Lung (tissue), 17 donors: ENCODE measurements at places on chromosomes 7 and 10.

DNA sequence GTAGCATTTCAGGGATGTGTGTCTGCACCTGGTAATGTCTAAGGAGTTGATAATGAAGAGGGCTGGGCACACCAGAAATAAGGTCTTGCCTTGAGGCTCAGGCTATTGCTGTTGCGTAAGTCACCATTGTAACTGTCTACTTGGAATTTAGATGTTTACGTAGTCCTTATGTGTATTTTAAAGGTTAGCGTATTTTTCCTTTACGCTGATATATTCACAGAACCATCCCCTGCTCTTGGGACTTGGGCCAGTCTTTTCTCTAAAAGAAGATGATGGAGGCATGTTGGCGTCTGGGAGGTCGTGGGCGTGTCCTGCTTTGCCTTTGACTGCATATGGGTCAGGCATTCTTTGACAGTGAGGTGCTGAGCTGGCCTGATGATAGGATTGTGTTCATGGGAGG lies 14.7 kb downstream of the WDR37 start:
- DNase-seq = no peak

GRCh38 chr7:117493460-117493859 lies 13.6 kb downstream of the CFTR start:
- no peak for DNase-seq

DNA sequence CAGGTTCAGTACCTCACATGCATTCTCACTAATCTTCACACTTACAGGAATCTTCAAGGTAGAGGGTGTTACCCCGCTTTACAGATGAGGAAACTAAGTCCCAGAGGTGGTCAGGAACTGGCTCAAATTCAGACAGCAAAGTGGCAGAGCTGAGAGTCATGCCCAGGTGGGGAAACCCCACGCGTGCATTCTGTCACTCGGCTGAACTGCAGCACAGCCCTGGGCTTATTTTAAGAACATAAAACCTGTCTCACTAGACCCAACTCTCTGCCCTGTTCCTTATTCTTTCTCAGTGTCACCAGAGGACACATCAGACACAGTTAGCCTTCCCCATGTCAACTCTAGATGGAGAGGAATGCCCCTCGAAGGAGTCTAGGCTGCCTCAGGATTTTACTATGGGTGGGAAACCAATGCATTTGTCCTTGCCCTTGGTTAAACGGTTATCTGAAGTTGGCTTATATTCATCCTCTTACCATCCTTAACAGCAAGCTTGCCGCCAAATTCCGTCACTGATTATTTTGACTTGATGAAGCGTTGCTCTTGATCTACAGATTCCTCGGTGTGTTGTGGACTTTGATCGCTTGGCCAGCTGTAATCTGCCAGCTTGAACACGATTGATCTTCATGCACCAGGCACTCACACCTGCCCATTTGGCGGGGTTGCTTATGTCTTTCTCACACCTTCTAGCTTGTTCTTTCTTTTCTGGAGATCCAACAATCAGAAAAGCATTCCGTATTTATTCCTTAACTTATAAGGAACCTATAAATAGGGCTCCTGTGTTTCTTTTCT lies 627.9 kb downstream of the SDK1 start:
- peak; percentile 37 for DNase-seq

- DNase-seq = no peak
These were observed 9.5 kb downstream of the SLC18A2 start for GRCh38 chr10:117250411-117250810.

DNA sequence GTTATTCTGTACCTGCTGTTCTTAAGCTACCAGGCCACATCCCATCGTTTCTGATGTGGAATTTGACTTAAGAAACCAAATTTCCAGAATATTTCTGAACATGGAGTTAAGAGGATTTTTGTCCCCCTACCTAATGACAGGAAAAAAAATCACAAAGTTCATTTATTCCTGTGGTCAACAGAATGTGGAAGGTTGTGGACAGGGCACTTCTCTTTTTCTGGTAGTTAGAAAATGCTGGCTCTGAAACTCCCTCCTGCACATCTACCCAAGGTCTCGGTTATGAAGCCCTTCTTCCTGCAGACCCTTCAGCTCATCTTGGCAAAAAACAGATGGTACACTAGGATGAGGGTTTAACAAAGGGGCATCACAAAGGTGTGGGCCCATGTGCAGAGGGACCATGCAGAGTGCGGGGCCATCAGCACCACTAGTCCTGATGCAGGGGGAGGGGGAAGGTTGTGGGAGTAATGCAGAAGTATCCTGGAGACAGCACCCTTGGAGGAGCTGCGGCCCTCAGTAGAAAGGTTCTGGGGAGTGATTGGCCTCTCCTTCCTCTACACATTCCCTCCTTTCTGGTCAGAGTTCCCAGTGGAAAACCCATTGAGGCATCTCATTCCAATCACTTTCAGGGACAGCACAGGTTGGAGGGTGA lies 9.8 kb downstream of the ALOX5 start:
- no peak for DNase-seq

DNA sequence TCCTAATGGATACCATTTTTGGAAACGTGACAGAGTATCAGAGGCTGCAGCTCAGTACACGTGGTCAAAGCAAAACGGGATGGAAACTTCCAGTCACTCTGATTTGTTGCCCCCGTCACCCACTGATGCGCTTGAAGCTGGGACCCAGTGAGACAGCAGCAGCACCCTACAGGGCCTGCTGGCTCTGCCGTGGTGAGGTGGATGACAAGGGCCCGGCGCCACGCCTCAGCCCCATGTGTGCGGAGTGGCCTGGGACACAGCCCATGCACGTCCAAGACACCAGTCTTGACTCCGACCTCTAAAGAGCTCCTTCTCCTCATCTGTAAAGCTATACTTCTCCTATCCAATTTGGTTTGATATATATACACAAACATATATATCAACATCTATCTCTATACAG lies 39.0 kb downstream of the CLEC2L start:
- DNase-seq = no peak

DNA sequence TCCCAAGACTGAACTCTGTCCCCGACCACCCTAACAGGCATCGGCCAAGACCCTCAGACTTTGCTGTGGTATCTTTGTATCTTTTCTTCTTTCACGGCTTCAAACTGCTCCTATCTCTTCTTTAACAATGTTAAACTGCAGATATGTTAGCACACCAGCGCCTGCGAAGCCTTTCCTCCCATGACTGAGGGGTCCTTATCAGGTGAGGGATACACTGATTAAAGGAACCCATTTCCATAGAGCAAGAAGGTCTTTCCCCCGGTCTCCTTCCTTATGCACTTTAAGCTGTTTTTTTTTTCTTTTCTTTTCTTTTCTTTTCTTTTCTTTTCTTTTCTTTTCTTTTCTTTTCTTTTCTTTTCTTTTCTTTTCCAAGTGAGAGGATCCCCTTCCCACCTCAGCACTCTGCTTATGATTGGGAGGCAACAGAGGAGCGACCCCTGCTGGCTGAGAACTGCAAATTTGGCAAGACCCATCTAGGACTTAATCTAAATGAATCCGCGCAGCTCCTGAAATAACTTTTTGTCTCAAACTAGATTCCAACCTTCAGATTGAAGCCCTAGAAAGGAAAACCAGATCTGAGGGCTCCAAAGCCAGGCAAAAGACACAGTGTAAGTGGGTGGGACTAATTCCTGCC lies 109.9 kb downstream of the ITGB8 start:
- DNase-seq = no peak

- no peak for DNase-seq
These were observed 77.9 kb upstream of the PLXNA4 start for GRCh38 chr7:132654150-132654549.

GRCh38 chr10:49803988-49804387 lies 41.9 kb upstream of the OGDHL start:
- DNase-seq = no peak

GRCh38 chr7:45244981-45245380 lies 87.4 kb downstream of the RAMP3 start:
- DNase-seq = no peak

DNA sequence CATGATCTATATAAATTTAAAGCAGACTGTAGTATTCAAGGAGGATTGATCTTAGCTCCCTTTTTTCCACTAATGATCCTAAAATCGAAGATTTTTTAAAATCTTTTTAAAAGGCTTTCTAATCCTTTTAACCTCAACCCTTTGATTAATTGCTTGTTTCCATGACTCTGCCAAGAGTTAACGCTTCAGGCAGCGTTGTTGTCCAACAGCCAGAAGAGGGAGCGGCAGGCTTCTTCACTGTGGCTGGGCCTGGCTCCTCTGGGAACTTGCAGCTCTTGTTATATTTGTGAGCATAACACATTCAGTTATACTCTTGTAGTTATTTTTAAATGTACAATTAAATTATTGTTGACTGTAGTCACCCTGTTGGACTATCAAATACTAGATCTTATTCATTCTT lies 26.3 kb downstream of the CRCP start:
- peak; percentile 93 for DNase-seq

DNA sequence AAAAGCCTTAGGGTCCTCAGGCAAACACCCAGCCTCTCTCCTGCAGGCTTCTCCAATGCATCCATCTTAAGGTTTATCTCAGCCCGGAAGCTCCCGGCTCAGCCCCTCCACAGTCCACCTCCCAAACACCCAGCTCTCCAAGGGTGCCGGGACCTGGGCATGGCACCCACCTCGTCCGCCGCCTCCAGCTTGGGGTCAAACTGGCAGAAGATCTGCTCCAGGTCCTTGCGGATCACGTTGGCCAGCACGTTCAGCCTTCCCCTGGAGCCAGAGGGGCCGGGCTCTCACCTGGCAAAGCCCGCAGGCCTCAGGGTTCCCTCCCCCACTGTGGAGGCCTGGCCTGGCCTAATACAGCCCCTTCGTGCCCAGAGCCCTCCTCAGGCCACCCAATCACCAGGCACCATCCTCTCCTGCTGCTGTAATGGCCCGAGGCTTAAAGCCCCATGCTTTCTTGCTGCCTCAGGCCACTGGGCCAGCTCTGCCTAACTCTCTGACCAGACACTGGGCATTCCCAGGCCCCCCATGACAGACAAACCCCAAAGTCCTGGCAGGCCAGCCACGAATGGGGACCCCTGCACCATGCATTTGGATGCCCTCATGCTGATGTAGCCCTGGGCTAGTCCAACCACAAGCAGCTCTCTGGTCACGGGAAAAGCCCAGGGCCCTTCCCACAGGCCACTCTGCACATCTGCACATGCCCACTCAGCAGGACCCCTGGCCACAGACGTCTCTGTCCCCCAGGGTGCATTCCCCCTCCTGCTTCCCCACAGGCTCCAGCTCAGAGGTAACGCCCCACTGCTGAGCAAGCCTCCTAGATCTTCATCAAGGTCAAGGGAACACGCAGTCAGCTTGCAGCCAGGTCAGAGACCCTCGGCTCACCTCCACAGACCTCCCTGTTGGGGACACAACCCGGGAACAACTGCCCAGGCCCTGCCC lies 12.3 kb downstream of the OGDHL start:
- no peak for DNase-seq
